Stimulated activated CD4-positive, alpha-beta T cell treated with anti-CD3 and anti-CD28 coated beads, Interleukin-1b, Interleukin-23, amount 100 ng/mL, for 1 hour (primary cell): ENCODE measurements at places on chromosomes 1 and 21.

DNA sequence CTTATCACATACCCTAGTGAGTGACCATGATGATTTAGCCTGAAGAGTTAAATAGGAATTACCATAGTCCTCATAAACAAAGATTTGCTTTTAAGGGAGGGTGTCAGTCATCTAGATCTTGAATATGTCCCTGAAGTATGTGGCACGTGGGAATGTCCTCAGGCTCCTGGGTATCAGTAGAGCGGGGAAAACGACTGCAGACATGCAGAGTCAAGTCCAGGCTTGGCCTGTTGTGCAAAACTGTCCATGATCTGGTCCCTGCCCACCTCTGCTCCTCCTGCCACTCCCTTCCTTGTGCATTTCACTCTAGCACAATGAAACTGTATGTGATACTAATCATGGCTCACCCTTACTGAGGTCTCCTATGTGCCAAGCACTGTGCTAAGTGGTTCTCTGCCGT is 12.9 kb downstream of the MOV10 start:
- no peak for DNase-seq

DNA sequence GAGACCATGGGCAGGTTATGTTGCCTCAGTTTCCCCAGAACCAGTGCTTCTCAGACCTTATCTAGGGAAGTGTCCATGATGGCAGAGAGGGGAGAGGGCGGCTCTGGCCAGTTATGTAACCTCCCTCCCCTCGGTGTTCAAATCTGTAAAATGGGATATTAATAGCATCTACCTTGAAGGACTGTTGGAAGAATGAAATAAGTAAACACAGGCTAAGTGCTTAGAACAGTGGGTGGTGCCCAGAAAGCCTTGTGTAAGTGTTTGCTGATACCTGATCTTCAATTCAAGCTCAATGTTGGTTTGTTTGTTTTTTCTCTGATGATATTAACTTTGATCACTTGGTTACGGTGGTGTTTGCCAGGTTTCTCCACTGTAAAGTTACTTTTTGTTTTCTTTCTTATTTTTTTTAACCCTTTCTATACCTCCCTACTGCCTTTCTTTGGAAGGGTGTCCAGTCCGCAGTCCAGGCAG is 34.9 kb downstream of the EPHA2 start:
- no peak for DNase-seq

DNA sequence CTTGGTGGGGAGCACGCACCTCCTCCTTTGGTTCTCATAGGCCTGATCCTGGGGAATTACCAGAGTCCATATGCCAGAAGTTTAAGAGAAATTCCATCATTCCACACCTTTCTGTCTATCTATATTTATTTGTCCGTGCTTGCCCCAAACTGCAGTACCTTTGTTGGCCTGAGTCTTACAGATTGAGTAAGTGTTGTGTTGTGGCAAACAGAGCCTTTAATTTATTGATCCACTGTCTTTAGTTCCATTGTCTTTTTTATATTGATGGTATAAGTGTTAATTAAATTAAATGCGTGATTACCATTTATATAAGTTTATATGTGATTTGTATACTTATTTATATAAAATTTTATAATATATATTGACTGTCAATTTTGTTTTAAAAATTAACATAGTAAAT is 4.9 kb downstream of the SH3BGR start:
- no peak for DNase-seq

DNA sequence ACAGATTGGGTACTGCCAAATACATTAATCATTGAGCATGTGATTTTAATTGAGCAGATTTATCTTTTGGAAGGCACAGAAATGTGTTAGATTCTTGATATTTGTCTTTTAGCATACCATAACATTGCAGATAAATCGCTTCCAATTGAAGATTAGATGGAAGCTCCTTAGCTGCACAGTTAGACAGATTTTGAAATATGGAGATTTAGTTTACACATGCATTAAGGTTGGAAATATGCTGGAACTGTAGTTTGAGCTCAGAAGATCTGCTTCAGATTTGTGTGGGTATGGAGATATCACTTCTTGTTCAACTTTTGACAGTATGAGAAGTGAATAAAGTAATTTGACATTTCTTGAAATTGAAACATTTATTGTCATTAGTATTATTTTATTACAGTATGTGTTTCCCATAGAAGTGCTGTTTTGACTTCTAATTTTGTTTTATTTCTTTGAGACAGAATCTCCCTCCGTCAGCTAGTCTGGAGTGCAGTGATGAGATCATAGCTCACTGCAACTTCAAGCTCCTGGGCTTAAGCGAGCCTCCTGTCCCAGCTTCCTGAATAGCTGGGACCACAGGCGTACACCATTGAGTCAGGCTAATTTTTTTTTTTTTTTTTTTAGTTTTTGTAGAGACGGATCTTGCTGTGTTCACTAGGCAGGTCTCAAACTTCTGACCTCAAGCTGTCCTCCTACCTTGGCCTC is 29.1 kb downstream of the THRAP3 start:
- DNase-seq: no peak

GRCh38 chr21:21232320-21232719 is 234.1 kb downstream of the NCAM2 start:
- no peak for DNase-seq

GRCh38 chr21:44927259-44927586 is 6.5 kb upstream of the ITGB2 start:
- no peak for DNase-seq

- no peak for DNase-seq
These were observed 658 bp upstream of the COL16A1 start for GRCh38 chr1:31704271-31705079.

GRCh38 chr1:201074018-201074417 is 38.2 kb downstream of the CACNA1S start:
- DNase-seq: no peak

GRCh38 chr1:70204600-70204999 is 779 bp downstream of the LRRC40 start:
- DNase-seq: no peak

DNA sequence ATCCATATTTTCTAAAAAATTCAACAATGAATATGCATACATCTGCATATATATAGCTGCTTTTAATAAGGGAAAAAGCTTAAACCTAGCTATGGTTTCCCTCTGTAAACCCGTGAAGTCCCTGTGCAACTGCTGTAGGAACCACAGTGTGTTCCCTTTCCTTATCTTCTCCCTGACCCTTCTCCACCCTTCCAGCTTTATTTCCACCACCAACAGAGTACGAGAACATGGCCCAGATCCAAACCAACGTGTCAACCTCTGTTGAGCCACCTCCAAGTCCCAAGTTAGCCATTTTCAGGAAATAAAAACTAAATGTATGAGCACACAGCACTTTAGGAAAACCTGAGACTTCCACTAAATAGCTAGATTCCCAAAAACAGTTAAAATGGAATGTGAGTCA is 20.3 kb downstream of the SUSD4 start:
- DNase-seq: no peak

DNA sequence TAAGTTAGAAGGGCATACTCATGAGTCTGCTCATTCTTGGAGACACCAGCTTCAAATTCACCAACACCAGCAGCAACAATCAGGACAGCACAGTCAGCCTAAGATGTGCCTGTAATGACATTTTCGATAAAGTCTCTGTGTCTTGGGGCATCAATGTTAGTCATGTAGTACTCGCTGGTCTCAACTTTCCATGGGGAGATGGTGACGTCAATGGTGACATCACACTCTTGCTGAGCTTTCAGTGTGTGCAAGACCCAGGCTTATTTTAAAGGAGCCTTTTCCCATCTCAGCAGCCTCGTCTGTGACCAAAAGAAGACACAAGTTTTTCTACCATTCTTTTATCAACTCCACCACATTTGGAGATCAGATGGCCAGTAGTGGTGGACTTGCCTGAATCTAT is 75.5 kb downstream of the SERINC2 start:
- no peak for DNase-seq

- no peak for DNase-seq
These were observed 77.9 kb upstream of the RRP15 start for GRCh38 chr1:218207194-218207593.

- DNase-seq: no peak
These were observed 14.7 kb upstream of the SLC19A1 start for GRCh38 chr21:45556645-45557615.

DNA sequence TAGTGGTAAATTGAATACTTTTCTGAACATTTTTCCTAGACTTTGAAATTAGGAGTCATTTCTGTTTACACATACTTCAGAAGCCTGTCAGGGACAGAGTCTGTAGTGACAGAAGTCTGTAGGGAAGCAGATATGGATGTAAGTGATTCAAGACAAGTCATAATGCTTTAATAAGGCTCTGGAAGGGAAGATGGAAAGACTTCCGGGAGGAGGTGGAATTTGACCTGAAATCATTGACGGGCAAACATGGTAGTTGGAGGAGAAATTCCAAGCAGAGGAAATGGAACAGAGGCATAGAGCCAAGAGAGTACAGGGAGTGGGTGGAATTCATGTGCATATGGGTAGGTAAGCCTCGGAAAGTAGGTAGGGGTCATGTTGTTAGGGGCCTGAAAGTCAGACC is 22.5 kb downstream of the CAMTA1 start:
- DNase-seq: no peak

DNA sequence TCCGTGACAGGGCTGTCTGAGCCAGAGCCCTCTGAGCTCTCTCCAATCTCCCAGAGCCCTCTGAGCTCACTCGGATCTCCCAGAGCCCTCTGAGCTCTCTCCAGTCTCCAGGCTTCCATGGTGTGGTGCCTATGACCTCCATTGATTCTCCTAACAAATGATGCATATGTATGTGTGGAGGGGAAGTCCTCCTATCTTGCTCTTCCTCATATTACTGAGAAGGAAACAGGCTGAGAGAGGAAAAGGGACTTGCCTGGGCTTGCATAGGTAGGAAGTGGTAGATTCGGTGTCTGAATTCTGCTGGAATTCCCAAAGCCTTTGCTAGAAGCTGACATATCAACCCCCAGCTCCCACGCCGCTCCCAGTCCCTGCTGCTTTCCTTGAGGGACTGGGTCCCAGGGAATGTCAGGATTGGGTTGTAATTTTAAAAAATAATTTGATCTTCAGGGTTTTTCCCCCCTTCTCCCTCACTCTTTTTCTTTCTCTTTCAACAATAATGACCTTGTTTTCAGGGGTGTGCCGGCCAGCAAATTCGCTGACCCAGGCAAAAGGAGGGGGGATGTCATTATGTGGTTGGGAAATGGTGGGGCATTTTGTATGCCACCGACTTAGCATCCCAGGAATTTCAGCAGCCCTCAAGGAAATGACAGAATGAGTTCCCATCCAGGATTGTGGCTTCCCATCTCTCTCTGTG is 42.3 kb upstream of the RUNX3 start:
- DNase-seq: no peak

GRCh38 chr1:8097077-8097799 is 71.1 kb upstream of the ERRFI1 start:
- DNase-seq: no peak

GRCh38 chr21:44931501-44932407 is 8.1 kb upstream of the SLX9 start:
- DNase-seq: no peak
